ENCODE measurements at places on chromosomes 7 and 10.

DNA sequence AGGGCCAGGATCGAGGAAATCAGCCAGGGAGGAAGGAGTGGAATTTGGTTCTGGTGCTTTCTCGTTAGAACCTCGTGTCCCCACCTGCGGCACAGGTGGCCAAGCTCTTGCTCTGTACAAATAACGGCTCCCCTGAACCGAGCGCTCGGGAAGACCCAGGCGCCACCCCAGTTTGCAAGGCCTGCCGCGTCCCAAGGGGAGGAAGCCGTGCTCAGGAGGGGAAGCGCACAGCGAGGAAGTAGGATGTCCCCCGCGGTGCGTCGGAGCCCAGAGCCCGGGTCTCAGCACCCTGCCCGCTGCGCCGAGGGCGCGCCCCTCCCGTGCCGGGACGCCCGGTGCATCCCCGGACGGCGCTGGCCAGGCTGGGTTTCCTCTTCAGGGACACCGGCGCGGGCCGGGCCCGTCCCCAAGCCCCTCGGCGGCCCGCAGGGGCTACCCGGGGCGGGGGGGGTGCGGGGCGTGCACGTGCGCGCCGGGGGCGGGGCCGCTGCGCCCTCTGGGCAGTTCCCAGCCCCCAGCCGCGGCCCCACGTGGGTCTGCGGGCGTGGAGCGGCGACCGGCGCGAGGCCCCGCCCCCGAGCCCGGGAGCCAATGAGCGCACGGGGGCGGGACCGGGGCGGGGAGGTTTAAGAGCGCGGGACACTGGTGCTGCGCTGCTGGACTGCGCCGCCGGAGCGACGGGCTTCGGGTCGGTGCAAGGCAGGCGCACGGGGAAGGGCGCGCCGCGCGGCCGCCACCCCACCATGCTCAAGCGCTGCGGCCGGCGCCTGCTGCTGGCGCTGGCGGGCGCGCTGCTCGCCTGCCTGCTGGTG is at the start of gene LFNG:
TSS of gene LFNG (plus strand) at position 656 of the 812 bp plus-strand sequence. CDS start at position 744, 88 bp downstream.
- DNase-seq, result peak; percentile 80

- DNase-seq, result no peak
Observed at GRCh38 chr7:81833401-81833800, 63.6 kb upstream of the HGF start.

DNA sequence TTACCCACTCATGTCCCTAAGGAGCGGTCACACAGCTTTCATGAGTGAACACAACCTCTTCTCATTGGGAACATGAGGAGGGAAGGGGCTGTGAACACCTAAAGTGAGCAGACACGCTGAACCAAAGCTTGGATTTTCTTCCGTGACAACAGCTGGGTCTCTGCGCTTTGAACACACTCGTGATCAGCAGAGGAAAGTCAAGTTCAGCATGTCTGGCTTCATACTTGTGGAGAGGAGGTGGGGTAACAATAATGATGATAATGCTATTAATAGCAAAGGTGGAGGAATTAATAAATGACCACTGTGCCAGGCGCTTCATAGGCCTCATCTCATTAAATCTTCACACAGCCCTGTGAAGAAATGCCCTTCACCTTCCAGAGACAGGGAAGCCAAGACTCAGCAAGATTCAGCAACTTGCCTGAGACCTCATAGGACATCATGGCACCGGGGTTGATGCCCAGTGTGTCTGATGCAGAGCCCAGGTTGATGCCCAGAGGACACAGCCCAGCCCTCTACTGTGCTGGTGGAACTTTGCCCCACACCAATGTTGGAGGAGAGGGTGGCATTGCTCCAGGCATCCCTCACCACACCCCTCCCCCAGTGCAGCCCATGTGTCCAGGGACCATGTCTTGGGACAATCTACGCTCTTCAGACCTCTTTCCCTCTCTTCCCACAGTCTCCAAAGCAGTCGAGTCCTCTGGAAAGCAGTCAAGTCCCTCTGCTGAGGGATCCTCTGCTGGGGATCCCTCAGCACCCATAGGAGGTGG is 40.6 kb downstream of the GSDME start:
- DNase-seq, result no peak

DNA sequence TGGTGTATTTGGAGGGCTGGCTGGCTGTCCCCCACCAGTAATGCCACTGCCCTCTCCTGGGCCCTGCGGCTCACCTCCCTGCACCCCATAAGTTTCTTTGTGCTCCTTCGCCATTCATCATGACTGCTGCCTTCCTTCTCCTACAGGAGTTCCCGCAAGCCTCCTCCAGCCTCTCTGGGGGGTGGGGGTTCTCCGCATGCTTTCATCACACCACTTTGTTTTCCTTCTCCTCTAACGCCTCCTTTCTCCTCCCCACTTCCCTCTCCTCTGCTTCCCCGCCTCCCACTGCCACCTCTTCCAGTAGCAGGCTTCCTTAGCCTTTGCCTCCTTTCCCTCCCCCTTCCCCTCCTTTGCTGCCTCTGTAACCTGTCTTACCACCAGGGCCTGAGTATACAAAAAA is 58.1 kb downstream of the PAX2 start:
- DNase-seq, result no peak

DNA sequence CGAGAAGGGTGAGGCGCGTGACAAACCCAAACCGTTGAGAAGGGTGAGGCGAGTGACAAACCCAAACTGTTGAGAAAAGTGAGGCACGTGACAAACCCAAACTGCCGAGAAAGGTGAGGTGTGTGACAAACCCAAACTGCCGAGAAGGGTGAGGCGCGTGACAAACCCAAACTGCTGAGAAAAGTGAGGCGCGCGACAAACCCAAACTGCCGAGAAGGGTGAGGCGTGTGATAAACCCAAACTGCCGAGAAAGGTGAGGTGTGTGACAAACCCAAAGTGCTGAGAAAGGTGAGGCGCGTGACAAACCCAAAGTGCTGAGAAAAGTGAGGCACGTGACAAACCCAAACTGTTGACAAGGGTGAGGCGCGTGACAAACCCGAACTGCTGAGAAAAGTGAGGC is 25.0 kb downstream of the ESYT2 start:
- DNase-seq, result peak; percentile 26

- DNase-seq, result no peak
Observed at GRCh38 chr10:128026615-128027300, 99.5 kb downstream of the MKI67 start.

DNA sequence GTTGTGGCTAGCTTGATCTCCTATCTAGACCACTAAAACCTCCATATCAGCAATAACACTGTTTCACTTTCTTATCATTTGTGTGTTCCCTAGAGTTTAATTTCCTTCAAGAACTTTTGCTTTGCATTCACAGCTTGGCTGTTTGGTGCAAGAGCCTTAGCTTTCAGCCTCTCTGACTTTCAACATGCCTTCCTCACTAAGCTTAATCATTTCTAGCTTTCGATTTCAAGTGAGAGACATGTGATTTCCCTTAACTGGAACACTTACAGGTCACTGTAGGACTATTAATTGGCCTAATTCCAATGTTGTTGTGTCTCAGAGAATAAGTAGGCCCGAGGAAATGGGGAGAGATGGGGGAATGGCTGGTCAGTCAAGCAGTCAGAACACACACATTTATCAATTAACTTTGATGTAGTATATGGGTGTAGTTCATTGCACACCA is 10.6 kb upstream of the BPGM start:
- DNase-seq, result no peak

- DNase-seq, result no peak
Observed at GRCh38 chr10:114823077-114823463, 1.5 kb downstream of the FHIP2A start.

DNA sequence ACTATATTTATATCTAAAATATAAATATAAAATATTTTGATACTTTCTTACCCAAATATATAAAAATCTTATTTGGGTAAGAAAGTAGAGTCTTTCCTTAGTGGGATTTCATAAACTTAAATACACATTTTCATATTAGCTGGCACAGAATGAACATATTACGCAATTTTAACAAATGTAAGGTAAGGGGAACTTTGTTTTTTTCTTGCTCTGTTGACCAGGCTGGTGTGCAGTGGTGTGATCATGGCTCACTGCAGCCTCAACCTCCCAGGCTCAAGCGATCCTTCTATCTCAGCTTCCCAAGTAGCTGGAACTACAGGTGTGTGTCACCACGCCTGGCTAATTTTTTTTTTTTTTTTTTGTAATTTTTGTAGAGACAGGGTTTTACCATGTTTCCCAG is 18.3 kb downstream of the CYP26A1 start:
- DNase-seq, result no peak
